GOT3 (cell line): ENCODE measurements at places on chromosomes 16 and 17.

GRCh38 chr17:34156741-34157589 is 98.1 kb upstream of the CCL2 start:
- no peak for DNase-seq

- no peak for DNase-seq
These were observed 4.8 kb downstream of the CPPED1 start for GRCh38 chr16:12798846-12799245.

GRCh38 chr16:28863929-28864793 is 518 bp downstream of the SH2B1 start:
- no peak for DNase-seq

- DNase-seq: no peak
These were observed 105.8 kb downstream of the ADCY9 start for GRCh38 chr16:4010225-4011158.

GRCh38 chr17:64628641-64629040 is 33.5 kb downstream of the SMURF2 start:
- no peak for DNase-seq

- peak; percentile 38 for DNase-seq
These were observed at the start of gene AURKB for GRCh38 chr17:8209907-8210760. Gene AURKB, minus strand, starts transcription at chr17:8210575. Its CDS starts 351 bp downstream, at chr17:8210224.

GRCh38 chr16:64925166-64925565 is 196.7 kb downstream of the CDH11 start:
- DNase-seq: no peak

GRCh38 chr17:73071066-73071999 is 21.2 kb downstream of the SLC39A11 start:
- no peak for DNase-seq
